Activated CD8-positive, alpha-beta T cell treated with anti-CD3 and anti-CD28 coated beads, Interleukin-2, amount 10 ng/mL, durations not matched to agents 7 days and 5 days (primary cell): ENCODE measurements at places on chromosomes 4 and X. TPM values are rescaled to one million over a fixed set of nuclear protein-coding genes. Genes with fewer than 3 reads are reported as not detected.

DNA sequence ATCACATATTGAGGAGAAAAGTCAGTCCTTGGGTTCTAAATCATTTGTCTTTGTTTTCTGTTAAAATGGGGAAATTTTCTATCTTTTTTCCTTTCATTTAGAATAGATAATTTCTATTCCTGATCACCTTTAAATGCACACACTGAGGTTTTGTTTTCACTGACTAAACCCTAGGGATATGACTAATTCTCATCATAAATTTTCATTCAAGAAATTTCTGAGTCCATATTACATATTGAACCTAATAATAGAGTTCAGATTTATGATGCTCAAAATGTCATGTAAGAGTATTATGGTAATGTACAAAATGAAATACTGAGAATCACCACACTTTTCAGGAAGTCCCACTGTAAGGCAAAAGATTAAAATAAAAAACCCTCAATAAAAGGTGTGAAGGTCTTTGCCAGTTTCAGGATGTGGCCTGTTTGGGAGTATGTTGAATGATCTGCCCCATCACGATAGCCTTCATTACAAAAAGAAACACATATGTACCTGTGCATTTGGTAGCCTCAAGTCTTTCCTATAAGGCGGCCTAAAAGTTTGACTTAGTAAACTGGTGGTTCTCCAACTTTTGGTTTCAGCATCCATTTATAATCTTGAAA is 49.4 kb downstream of the LEF1 start:
- H3K36me3 ChIP-seq: peaks cover 68% of the 10 kb centered on the region
- H3K27ac ChIP-seq: peak overlapping the region; percentile 71
- H3K27me3 ChIP-seq: no peaks in the 10 kb centered on the region
- peaks cover 81% of the 10 kb centered on the region for H3K4me1 ChIP-seq

GRCh38 chr4:186840222-186840701 is 116.6 kb upstream of the FAT1 start:
- no peaks in the 10 kb centered on the region for H3K27me3 ChIP-seq
- H3K4me1 ChIP-seq: no peaks in the 10 kb centered on the region
- no peaks in the 10 kb centered on the region for H3K36me3 ChIP-seq
- no peak overlapping the region for H3K4me3 ChIP-seq
- no peak overlapping the region for H3K27ac ChIP-seq
- no peak for DNase-seq

GRCh38 chr4:159155119-159155518 is 52.2 kb downstream of the RAPGEF2 start:
- H3K27ac ChIP-seq: no peak overlapping the region
- no peak overlapping the region for H3K4me3 ChIP-seq
- no peak for DNase-seq
- no peaks in the 10 kb centered on the region for H3K36me3 ChIP-seq

DNA sequence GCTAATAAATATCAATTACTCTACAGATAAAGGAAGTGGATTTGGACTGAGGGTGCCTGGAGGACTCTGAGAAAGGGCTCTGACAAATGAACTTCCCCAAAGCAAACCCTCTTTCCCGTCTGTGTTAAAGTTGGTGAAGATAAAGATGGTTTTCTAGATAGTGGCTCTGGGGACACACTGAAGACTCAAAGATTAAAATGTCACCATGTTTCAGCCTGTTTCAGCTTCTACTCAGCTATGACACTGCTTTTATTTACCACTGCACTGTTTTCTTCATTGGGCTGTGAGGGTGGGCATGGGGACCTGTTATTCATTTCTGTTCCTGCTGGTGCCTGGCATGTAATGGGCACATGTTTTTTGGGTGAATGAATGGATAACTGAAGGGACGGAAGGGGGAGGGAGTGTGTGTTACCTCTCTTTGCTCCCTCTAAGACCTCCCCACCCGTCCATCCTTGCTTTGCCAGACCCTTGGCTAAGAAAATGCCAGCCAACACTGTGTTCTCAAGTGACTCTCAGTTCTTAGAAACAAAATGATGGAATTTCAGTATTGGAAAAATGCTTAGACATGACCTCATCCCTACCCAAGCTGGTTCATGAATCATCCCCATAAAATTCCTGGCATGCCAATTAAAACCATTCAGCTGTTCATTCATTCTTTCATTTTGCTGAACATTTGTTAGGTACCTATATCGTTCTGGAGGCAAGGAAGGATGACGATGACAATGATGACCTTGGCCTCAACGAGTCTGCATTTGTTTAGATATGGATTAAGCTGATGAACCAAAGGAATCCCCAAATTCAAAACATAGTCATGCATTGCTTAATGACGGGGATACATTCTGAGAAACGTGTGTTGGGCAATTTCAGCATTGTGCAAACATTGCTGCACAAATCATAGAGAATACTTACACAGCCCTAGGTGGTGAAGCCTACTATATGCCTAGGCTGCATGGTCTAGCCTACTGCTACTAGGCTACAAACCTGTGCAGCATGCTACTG is 13.4 kb upstream of the STK32B start:
- no peak overlapping the region for H3K27ac ChIP-seq
- no peak overlapping the region for H3K4me3 ChIP-seq
- H3K27me3 ChIP-seq: no peaks in the 10 kb centered on the region
- no peaks in the 10 kb centered on the region for H3K36me3 ChIP-seq
- DNase-seq: no peak
- H3K4me1 ChIP-seq: peaks cover 9% of the 10 kb centered on the region

GRCh38 chr4:187362937-187363857 is 632.4 kb upstream of the ZFP42 start:
- DNase-seq: no peak
- no peak overlapping the region for H3K4me3 ChIP-seq
- no peaks in the 10 kb centered on the region for H3K4me1 ChIP-seq
- H3K36me3 ChIP-seq: no peaks in the 10 kb centered on the region

Gene ADAM29
- total RNA-seq: not detected

Gene TKTL2
- total RNA-seq: not detected
